ENCODE measurements at places on chromosomes 16 and 17. TPM values are rescaled to one million over a fixed set of nuclear protein-coding genes. Genes with fewer than 3 reads are reported as not detected.

Gene IRX6
- total RNA-seq: not detected

Gene ITGB3
- 4.7 TPM for total RNA-seq

Gene HOXB5
- total RNA-seq: 1.6 TPM

Gene GAS2L2
- total RNA-seq: 0.13 TPM

Gene TRIM72
- total RNA-seq: 0.04 TPM

Gene LDHD
- 0.71 TPM for total RNA-seq

Gene OR2C1
- total RNA-seq: not detected

Gene MYH2
- not detected for total RNA-seq

Gene RCVRN
- total RNA-seq: not detected

Gene EME1
- total RNA-seq: 13.8 TPM

Gene CPD
- 30.0 TPM for total RNA-seq

Gene TAT
- not detected for total RNA-seq

Gene TNFRSF13B
- total RNA-seq: not detected

Gene FDXR
- 58.8 TPM for total RNA-seq

Gene EVPL
- total RNA-seq: 19.5 TPM

Gene CDH1
- total RNA-seq: 5.7 TPM

Gene NIP7
- total RNA-seq: 57.0 TPM

Gene SCGB1C2
- not detected for total RNA-seq

Gene MEIOC
- total RNA-seq: 1.8 TPM

Gene ARSG
- total RNA-seq: 1.9 TPM

Gene PLD6
- total RNA-seq: 6.9 TPM

Data from A549 treated with dexamethasone at 1 μM for 4 hours (cell line).